Astrocyte of the spinal cord (primary cell): ENCODE measurements at places on chromosomes 7 and 10.

DNA sequence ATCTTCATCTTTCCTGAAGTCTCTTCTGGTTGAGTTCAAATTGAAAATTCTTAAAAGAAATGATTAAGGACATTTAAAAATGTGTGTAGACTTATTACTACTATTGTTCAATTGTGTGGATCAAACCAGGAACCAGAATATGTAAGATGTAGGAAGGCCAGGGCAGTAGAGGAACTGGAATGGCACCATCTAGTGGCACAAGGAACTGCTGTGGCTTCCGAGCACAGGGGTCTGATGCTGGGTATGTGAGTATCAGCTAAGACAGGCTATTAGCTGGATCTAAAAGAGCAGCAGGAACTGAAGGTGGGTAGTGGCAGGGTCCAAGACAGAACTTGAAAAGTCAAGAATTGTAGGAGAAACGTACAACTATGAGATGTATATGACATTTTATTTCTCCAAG lies 247.3 kb downstream of the SEMA3A start:
- DNase-seq, result no peak

DNA sequence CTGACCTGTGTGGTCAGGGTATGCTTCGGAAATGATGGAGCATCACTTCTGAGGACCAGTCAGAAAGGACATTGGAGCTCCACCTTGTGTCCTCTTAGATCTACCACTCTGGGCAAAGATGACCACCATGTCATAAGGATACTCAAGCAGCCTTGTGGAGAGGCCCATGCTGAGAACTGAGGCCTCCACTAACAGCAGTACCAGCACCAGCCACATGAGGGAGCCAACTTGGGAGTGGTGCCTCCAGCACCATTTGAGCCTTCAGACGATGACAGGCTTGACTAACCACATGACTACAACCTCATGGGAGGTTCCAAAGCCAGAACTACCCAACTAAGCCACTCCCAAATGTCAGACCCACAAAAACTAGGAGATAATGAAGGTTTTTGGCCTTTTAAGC lies 116.0 kb downstream of the NPTX2 start:
- no peak for DNase-seq

GRCh38 chr10:32692174-32692573 lies 246.2 kb downstream of the CCDC7 start:
- peak; percentile 96 for DNase-seq

DNA sequence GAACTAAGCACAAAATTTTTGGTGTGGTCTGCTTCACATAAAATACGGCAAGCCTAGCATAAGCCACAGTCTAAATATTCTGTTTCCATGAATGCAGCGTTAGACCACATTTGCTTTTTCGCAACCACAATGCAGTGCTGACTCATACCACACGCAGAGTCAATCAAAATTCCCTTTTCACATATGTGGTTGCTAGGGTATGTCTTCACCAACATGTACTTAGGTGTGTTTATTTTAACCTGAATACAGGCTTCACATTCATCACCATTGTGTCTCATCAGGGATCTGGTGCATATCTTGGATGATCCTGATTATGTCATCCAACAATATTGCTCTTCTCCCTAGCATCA lies 90.8 kb downstream of the CHN2 start:
- DNase-seq, result peak; percentile 98

DNA sequence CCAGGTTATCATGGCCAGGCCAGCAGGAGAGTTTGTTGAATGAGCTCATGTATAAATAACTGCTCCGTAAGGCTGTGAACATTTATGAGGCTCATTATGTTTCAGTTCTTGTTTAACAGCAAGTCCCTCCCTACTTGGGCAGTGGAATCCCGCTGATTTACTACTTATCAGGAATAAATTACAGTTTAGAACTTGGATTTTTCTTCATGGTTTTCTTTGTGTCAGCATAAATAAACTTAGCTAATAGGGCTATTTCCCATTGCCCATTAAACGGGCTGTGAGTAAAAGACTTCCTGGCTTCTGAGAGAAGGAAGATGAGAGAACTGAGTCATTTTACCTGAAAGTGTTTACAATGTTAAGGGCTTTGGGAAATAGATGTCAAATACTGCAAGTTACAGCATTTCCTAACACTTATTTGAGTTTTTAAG lies 701.6 kb upstream of the ANKRD30A start:
- peak; percentile 22 for DNase-seq

DNA sequence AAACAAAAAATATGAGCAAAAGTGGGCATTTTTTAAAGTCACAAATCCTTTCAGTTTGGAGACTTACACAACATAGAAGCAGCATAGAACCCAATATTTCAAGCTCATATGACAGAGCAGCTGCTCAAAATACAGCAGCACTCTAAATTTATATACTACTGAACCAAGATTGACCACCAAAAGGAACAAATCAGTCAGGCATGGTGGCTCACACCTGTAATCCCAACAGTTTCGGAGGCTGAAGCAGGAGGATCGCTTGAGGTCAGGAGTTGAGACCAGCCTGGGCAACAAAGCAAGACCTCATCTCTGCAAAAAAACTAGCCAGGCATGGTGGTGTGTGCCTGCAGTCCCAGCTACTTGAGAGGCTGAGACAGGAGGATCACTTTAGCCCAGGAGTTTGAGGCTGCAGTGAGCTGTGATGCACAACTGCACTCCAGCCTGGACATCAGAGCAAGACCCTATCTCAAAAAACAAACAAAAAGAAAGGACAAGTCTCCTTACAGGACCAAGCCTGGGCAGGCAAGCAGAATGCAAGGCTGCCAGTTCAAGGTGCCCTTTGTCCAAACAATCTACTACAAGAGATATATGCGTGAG lies 40.0 kb downstream of the PARD3 start:
- no peak for DNase-seq

DNA sequence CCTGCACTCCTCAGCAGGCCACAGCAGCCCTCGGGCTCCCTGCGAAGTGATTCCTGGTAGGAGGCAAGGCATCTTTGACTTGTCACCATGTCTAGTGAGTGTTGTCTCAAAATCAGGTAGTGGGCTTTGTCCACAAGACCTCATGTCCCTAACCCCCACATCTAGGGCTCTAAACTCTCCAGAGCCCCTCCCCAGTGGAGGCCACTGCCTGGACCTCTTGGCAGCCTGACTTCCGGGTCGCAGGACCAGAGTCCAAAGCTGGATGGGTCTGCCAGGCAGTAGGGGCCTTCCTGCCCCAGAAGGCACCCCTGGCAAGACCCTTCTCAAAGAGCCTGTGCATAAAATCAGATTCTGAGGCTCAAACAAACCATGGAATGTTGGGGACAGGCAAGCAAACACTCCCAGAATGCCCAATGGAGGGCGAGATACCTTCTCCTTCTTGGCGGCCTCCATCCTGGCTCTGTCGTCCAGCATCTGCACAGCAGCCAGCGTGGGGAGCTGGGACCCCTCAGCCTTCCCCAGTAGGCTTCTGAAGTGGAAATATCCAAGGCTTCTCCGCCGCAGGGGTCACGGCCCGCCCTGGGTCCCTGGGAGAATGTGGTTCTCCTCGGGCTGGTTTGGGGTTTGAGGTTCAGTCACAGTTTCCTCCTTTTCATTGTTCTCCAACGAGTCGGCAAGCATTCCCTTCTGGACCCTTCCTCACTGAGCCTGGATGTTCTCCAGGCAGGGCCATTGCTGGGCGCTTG lies 586 bp downstream of the GCK start:
- DNase-seq, result no peak
